Common myeloid progenitor, CD34-positive (primary cell): ENCODE measurements at places on chromosomes 6 and 20.
A peak's percentile ranks its signal among the peaks of the same experiment; 100 is the strongest.

- DNase-seq: no peak
These were observed 1234.4 kb downstream of the EPHA7 start for GRCh38 chr6:92184933-92185332.

DNA sequence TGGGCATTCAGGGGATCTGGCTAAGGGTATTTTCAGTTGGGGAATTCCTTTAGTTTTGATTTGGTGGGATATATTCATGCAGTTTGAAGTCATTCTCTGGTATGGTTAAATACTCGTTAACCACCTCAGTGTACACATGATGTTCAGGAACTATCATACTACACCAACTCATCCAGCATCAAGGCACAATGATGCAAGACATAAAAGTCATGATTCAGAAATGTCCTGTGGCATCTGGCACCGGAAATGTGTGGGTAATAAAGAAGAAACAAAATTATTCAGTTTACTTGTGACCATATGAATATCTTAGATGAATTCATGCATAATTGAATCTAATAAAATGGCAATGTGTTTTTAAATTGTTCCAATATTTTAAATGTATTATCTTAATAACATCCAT, 129.0 kb upstream of the BMP5 start:
- DNase-seq: no peak

DNA sequence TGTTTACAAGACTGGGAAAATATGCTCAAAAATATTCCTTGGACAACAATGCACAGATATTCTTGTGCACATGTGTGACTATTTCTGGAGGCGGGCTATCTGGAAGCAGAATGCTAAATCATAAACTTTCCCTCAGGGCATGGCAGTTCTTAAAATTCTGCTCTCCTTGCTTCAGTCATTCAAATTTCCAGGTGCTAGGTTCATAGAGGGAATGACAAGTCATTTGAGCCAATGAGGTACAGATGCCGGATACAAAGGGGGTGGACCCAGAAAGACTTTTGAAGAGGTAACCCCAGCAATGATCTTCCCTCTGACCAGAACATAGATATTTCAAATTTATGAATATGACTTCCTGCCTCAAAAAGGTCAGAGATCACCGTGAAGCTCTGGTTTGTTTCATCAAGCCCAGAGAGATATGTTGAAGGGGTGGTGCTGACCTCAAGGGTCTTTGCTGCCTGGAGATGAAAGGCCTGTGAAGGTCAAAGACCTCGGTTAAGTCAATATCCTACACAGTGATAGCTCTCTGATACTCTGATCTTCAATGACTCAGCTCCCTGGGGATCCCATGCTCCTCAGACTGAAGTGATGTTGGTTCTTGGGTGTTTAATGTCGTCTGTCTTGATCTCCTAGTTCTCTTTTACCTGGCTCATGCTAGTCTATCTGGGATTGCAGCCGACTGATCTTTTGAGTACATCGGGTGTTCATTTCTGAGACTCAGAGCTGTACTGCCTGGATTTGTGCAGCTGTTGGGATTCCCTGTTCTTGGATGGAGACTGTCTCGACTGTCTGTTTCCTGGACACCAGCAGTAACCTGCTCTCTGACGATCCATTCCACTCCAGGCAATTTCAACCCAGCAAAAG, 47.5 kb upstream of the TSHZ2 start:
- no peak for DNase-seq

- no peak for DNase-seq
These were observed 20.5 kb upstream of the TTPAL start for GRCh38 chr20:44455126-44455525.

DNA sequence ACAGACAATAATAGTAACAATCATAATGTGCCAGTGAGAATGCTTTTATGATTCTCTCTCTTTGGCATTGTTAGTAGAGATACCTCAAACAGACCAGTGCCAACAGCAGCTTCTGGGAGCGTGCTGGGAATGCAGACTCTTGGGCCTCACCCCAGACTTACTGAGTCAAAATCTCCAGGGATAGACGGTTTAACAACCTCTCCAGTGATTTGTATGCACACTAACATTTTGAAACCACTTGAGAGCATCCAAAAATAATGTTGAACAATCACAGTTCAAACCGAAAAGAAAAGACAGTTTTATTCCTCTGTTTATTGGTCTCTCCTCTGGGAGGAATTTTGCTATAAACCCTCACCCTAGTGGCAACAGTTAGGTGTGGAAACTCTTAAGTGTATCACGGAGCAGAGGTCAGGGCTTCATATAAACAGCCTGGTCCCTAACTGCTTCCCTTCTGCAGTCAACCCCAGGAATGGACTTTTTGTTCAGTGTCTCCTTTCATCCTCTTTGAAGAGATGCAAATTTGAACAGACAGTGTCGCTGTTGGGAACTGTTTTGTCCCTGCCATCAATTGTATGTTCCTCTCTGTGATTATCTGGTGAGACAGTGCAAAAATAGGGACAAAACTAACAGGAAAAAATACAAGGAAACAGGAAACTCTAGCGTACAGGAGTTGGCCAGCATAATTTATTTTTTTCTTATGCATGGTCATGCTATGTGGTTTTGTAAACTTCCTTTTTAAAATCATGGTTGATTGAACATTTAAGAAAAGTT, 162.4 kb upstream of the BTBD3 start:
- peak; percentile 46 for DNase-seq

DNA sequence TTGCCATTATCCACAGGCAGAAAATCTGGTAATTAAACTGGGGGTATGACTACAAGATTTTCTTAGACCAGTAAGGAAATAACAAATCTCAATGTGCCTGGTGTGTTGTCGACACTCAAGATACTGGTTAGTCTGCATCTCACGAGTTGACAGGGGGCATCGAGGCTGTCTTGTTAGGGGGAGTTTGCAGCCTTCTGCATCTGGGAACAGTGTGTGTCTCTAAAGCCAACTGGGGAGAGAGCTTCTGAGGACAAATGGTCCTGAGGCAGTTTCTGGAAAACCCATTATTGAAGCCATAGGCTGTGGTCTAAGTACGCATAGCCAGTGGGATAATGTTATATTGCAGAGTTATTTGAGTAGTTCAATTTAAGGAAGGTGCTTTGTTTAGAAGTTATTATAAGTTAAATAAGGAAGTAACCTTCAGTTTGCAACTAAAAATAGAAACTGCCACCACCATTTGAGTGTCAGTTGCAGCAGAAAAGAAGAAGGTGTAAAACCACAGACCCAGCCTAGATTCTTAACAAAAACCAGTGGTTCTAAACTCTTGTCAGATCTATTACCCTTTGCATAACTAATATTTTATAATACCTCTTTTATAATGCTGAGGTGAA, 15.4 kb upstream of the MAPK13 start:
- DNase-seq: peak; percentile 92

GRCh38 chr20:57398231-57398821, 7.1 kb downstream of the RBM38 start:
- peak; percentile 98 for DNase-seq

DNA sequence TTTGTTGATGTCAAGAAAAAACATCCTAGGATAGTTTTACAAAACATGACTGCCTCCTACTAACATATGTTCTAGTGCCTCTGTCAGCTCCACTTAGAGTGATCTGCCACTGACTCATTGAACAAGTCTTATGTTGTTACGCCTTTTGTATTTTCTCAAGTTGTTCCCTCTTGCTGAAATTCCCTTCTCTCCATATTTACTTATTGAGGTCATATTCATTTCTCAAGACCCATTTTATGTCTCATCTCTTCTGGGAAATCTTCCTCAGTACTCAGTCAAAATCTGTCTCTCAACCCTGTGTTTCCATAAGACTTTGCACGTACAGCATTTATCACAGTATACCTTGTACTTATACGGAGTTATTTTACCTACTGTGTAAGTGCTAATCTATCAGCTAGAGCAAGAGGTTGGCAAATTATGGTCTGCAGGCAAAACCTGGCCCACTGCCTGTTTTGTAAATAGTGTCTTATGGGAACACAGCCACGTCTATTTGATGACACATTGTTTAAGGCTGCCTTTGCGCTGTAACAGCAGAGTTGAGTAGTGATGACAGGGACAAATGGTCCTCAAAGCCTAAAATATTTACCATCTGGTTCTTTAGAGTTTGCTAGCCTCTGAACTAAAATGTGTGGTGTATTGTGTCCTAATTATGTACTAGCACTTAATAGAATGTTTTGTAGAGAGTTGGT, 83.4 kb downstream of the ADGRB3 start:
- no peak for DNase-seq

DNA sequence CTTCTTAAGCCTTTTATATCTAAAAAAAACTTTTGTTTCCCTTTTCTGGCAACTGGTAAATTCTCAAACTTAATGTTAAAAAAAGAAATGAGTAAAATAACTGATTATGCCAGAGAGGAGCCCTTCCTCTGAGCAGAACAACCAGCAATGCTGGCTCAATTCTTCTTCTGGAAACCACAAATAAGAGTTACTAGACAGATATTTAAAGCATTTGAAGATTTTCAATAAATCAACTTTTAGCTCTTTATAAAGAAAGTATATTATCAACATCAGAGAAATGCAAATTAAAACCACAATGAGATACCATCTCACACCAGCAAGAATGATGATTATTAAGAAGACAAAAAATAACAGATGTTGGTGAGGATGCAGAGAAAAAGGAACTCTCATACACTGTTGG, 61.1 kb upstream of the TCF21 start:
- DNase-seq: no peak

- no peak for DNase-seq
These were observed 16.1 kb upstream of the TSBP1 start for GRCh38 chr6:32387589-32388340.

DNA sequence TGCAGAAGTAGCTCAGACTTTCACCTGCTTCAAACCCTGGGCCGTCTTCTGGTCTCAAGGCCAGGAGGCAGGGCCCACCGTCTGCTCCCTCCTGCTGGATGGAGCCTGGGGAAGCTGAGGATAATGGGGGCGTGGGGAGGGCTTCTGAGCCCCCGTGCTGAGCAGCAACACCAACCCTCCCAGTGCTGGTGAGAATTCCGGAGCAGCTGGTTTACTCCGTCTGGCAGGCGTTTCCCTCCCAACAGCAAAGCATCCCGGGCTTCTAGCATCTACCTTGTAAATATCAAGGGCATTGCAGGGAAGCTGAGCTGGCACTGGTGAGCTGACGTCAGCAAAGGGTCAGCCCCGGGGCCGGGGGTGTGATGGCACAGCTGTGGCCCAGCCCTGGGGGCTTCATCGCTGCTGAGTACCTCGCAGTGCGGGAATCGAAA, 16.8 kb upstream of the CHRNA4 start:
- DNase-seq: no peak

DNA sequence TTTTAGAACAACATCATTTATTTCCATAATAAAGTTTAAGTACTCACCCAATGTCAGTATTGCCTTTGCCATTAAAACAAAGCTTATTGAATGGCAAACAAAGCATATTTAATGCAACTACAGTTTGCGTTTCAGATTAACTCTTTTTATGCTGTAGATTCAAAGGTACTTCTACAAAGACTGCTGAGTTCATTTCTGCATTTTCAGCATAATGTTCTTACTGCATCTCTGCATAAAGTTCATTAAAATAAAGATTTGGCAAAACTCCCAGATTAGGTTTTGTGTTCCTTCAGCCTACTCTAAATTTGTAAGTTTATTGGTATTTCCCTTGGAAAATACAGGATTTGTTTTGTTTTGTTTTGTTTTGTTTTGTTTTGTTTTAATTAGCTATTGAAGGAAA, 359.4 kb downstream of the ADGRB3 start:
- no peak for DNase-seq

DNA sequence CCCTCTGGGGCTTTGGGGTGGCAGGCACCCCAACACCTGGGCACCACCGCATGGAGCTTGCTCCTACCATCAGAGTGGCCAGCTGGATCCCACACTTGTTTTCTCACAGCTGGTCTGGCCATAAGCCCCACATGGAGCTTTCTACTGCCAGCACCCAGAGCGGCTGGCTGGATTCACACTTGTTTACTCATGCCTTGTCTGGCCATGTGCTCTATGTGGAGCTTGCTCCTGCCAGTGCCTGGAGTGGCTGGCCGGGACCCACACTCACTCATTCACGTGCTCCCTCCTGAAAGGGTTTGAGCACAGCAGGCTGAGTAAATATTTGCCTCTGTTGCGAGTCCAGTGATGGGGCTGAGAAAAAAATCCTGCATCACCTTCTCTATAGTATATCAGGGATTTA, 487.0 kb downstream of the CD109 start:
- DNase-seq: no peak

GRCh38 chr6:84921891-84922290, 157.5 kb upstream of the TBX18 start:
- DNase-seq: no peak

GRCh38 chr6:148414836-148415235, 72.2 kb downstream of the SASH1 start:
- no peak for DNase-seq

GRCh38 chr6:166336847-166337246, 5.5 kb downstream of the SFT2D1 start:
- DNase-seq: no peak

DNA sequence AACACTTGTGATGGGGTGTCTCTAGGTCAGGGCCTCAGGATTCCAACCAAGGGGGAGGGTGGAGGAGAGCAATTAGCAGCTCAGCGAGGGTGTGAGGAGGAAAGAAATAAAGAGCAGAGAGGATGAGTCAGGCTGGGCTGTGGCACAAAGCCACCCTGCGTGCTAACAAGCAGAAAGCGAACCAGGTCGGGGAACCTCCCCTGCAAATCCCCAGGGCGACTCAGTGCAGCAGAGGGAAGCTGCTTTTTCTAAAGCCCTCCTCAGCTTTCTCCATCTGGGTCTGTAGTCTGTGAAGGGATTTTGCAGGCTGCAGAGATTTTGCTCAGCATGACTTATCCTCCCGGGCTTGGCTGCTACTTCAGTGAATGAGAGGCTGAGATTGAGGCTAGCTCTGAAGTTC, 6.6 kb upstream of the SPO11 start:
- DNase-seq: no peak

DNA sequence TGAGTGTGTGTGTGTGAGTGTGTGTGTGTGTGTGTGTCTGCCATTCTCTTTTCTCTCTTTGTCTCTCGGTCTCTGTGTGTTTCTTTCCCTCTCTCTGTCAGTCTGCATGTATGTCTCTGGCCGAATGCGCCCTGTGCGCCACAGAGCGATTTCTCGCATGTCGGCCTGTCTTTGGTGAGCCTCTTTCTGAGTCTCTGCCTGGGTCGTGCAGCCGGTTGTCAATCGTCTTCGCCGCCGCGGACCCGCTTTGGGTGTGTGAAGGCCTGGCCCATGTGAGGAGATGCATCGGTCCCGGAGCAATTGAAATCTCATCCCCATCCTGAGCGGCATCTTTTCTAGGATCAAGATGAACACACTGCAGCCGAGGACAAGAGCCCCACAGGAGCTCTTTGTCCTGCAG, 1567.2 kb upstream of the DEFB115 start:
- no peak for DNase-seq
